Transverse colon (tissue), 4 donors: ENCODE measurements at places on chromosomes 3 and 15. TPM values are rescaled to one million over a fixed set of nuclear protein-coding genes. Genes with fewer than 3 reads are reported as not detected.

The ZCWPW2 gene
- 0.79 TPM for total RNA-seq

The C3orf20 gene
- not detected for total RNA-seq

The MCTP2 gene
- total RNA-seq, result 134 TPM

The C3orf22 gene
- total RNA-seq, result not detected

- H3K27ac ChIP-seq, result no peak overlapping the region
- no peak overlapping the region for H3K4me3 ChIP-seq
- H3K4me1 ChIP-seq, result no peaks in the 10 kb centered on the region
Observed at GRCh38 chr3:15899388-15899787, 101.6 kb upstream of the ANKRD28 start.

DNA sequence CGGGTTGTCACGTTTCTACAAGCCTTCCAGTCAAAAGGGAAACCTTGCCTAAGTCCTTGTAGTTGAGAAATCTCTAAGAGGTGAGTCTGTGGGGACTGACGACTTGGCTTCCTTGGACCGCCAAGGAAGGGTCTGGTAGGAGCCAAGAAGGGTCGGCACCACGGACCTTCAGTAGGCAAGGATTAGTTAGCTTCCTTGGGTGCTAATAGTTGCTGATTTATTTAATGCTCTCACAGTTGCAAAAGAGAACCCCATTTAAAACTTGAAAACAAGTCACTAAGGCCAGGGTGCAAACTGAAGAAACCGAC is 361 bp upstream of the LCMT2 start:
- no peaks in the 10 kb centered on the region for H3K27me3 ChIP-seq
- H3K36me3 ChIP-seq, result no peaks in the 10 kb centered on the region

- no peak overlapping the region for H3K4me3 ChIP-seq
- no peaks in the 10 kb centered on the region for H3K27me3 ChIP-seq
- no peaks in the 10 kb centered on the region for H3K36me3 ChIP-seq
- H3K27ac ChIP-seq, result no peak overlapping the region
Observed at GRCh38 chr15:63763476-63764123, 70.1 kb downstream of the HERC1 start.

- H3K4me1 ChIP-seq, result peaks cover 7% of the 10 kb centered on the region
- H3K27me3 ChIP-seq, result peaks cover 41% of the 10 kb centered on the region
- no peaks in the 10 kb centered on the region for H3K36me3 ChIP-seq
- DNase-seq, result no peak
- no peak overlapping the region for H3K4me3 ChIP-seq
Observed at GRCh38 chr3:9501226-9501625, 52.4 kb downstream of the LHFPL4 start.

DNA sequence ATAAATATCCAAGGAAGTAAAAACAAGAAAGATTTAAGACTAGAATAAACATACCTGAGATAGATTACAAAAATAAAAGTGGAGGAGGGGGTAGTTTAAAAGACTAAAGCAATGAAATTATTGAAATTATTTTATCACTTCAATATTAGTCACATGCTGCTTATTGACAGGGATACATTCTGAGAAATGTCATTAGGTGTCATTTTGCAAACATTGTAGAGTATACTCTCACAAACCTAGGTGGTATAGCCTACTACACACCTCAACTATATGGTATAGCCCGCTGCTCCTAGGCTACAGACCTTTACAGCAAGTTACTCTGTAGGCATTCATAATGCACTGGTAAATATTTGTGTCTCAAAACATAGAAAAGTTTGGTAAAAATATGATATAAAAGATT is 77.1 kb upstream of the MLF1 start:
- DNase-seq, result no peak
- no peaks in the 10 kb centered on the region for H3K4me1 ChIP-seq
- no peak overlapping the region for H3K27ac ChIP-seq
- no peak overlapping the region for H3K4me3 ChIP-seq
- no peaks in the 10 kb centered on the region for H3K27me3 ChIP-seq
